ENCODE measurements at places on chromosomes 1 and 21.

DNA sequence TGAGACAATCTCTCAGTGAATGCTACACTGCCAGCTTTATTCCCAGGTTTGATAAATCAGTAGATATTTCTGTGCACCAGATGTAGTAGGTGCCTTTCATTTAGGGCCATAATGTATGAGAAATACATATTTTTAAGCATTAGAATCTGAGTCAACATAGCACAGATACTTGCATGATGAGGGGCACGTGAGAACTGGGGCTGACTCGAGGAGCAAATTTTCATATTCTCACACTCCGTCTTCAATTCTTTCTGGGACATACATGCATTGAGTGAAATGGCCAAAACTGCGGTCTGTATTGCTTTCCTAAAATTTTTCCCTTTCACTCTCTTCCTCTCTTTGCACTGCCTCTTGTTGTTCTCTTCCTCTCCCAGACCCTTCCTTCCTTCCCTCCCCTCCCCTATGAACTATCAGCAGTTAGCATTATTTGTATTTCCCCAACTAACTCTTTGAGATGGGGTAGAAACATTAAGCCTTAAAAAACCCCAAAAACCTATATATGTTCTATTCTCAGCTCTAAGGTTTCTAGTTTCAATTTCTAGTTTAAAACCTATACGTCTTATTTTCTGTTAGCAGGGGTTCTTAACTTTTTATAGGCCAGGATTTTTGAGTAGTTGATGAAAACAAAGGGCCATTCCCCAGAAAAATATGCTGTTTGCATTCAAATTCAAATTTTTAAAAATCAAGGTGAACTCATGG is 289.1 kb downstream of the PTBP2 start:
- DNase-seq, result no peak
- H3K27ac ChIP-seq, result no peak overlapping the region
- H3K36me3 ChIP-seq, result no peaks in the 10 kb centered on the region
- H3K4me1 ChIP-seq, result no peaks in the 10 kb centered on the region

DNA sequence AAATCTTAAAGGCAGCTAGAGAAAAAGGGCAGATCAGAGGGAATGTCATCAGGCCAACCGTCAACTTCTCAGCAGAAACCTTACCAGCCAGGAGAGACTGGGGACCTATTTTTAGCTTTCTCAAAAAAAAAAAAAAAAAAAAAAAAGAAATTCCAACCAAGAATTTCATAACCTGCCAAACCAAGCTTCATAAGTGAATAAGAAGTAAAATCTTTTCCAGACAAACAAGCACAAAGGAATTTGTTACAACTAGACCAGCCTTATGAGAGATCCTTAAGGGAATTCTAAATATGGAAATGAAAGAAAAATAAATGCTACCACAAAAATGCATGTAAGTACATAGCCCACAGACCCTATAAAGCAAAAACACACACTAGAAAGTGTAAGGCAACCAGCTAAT is 267.7 kb downstream of the AKT3 start:
- peaks cover 25% of the 10 kb centered on the region for H3K36me3 ChIP-seq
- H3K4me1 ChIP-seq, result no peaks in the 10 kb centered on the region
- H3K27ac ChIP-seq, result no peak overlapping the region
- no peak for DNase-seq
- H3K4me3 ChIP-seq, result no peak overlapping the region
- no peaks in the 10 kb centered on the region for H3K27me3 ChIP-seq

GRCh38 chr1:212157252-212157651 is 121.7 kb downstream of the DTL start:
- H3K4me1 ChIP-seq, result peaks cover 36% of the 10 kb centered on the region
- no peak overlapping the region for H3K27ac ChIP-seq
- no peak overlapping the region for H3K4me3 ChIP-seq
- no peak for DNase-seq

DNA sequence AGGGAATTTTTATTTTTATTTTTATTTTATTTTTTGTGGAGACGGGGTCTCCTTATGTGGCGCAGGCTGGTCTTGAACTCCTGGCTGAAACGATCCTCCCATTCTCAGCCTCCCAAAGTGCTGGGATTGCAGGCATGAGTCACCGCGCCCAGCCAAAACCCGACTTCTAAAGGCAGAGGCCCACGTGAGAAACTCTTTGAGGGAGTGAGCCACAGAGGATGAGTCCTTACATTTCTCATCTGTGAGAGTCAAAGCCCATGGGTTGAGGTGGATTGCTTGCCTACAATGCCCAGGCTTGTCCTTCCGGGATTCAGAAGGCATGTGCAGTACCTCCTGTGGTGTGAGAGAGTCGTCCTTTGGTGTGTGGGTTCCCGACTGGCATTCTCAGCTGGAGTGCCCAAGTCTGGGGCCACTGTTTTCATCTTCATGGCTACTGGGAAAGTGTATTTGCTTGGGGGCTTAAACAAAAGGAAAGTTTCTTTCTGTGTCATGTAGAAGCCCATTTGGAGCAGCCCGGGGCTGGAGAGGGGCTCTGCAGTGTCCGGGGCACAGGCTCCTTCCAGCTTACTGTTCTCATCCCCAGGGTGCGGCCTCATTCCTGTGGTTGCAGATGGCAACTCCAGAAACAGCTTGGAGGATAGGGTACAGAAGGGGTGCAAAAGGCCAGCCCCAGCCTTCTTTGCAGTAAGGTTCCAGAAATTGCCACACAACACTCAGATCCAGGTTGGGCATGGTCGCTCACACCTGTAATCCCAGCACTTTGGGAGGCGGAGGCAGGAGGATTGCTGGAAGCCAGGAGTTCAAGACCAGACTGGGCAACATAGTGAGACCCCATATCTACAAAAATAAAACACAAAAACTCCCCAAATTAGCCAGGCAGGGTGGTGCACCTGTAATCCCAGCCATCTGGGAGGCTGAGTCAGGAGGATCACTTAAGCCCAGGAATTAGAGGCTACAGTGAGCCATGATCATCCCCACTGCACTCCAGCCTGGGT is 29.4 kb upstream of the CSF3R start:
- DNase-seq, result no peak
- no peaks in the 10 kb centered on the region for H3K36me3 ChIP-seq
- no peak overlapping the region for H3K4me3 ChIP-seq
- peaks cover 1% of the 10 kb centered on the region for H3K27me3 ChIP-seq
- H3K4me1 ChIP-seq, result no peaks in the 10 kb centered on the region
- H3K27ac ChIP-seq, result no peak overlapping the region

DNA sequence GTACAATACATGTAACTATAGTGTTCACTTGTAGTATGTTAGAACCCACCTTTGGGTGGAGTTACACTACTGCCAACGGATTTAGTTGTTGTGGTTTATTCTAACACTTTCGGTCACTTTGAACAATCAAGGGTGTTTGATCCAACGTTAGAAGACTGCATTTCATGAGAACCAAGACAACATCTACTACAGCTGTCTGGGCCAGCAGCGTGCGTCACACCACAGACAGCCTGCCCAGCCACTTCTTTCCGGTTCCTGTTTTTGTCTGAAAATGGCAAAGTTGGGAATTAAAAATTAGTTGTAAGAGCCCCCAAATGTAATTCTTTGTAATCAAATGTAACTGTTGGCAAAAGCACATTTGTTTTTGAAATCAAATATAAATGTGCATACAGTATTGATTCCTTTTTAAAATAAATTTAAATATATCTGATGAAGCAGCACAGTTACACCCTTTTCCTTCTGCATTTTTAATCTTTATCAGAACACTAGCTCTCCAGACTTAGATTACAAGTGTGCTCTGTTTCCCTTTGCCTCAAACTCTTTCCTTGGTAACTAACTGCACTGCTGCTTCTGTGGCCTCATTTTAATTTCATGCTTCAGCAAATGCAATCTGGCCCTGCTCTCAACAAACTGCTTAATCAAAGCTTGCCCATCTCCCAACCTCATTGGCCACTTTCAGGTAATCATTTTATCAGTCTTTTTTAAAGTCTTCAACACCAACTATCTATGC is 86.6 kb upstream of the DPH5 start:
- no peaks in the 10 kb centered on the region for H3K27me3 ChIP-seq
- peak; percentile 59 for DNase-seq
- H3K36me3 ChIP-seq, result peaks cover 21% of the 10 kb centered on the region
- H3K27ac ChIP-seq, result peak overlapping the region; percentile 77
